Ecto neural progenitor cell (in vitro differentiated cells): ENCODE measurements at places on chromosomes 4 and X.

GRCh38 chr4:86544310-86544966 lies 49.7 kb upstream of the PTPN13 start:
- no peak for DNase-seq

- DNase-seq, result no peak
Measured at GRCh38 chrX:122868631-122869030, 315.4 kb upstream of the GRIA3 start.

- DNase-seq, result no peak
Measured at GRCh38 chr4:128462103-128462783, 174.6 kb upstream of the PGRMC2 start.

GRCh38 chr4:159071969-159072765 lies 30.7 kb upstream of the RAPGEF2 start:
- no peak for DNase-seq

- no peak for DNase-seq
Measured at GRCh38 chr4:83281307-83281706, 3.3 kb downstream of the COQ2 start.

DNA sequence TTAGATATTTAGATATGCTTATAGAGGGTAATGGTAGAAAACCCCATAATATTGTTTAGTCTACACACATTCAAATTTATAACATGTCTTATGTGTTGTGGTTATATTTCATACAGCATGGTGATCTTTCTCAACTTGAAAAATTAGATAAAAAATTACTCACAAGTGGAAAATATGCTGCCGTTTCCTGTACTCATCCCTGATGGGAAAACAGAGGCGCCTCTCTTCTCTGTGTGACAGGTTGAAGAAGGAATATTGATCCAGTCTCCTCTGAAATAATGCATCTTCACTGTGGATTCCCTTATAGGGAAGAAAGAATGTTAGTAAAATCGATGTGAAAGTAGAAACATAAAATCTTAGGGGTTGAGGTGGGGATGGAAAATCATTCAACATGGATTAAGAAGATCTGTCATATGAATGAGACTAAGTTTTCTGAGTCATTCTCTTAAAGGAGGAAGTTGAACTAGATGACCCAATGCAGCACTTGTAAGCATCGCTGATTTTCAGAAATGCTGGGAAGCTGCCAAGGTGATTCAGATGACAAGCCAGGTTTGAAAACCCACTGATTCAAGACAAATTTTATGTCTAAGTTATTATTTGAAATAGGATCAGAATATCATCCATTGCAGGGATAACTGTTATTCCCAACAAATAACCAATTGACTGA lies 70.7 kb downstream of the ANKRD50 start:
- no peak for DNase-seq

GRCh38 chrX:123988423-123989111 lies 27.1 kb downstream of the STAG2 start:
- DNase-seq, result no peak

DNA sequence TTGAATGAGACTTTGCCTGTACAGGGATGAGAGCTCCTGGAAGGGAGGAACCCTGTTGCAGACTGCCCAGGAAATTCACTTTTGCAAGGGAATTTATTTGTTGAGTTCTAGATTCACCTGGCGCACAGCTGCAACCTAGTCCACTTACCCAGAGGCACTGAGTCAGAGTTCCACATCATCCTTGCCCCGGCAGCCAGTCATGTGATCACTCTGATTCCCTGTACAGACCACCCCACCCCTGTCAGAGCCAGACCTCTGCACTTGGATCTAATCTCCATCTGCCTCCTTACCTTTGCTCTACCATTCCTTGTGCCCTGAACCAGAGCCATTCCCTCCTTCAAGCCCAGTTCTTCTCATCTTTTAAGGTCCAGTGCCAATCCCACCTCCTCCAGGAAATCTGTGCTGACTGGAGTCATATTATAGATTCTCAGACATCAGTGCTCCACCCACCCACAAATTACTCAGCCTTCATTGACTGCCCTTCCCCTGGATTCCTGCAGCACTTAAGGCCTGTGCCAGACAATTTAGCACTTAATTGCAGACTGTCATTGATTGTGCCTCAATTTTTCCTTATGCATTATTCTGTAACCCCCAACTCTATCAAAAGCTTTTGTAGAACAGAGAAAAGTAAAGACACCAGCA lies 84.1 kb upstream of the MAGEA4 start:
- DNase-seq, result no peak

GRCh38 chr4:103424853-103425252 lies 226.7 kb upstream of the CENPE start:
- DNase-seq, result no peak

GRCh38 chr4:115969756-115970155 lies 856.3 kb upstream of the NDST4 start:
- DNase-seq, result no peak

GRCh38 chr4:132097041-132097440 lies 1052.1 kb upstream of the PCDH10 start:
- DNase-seq, result no peak

GRCh38 chr4:77121736-77122240 lies 35.2 kb upstream of the CCNG2 start:
- no peak for DNase-seq

GRCh38 chrX:100864657-100865391 lies 9.3 kb downstream of the NOX1 start:
- DNase-seq, result no peak

DNA sequence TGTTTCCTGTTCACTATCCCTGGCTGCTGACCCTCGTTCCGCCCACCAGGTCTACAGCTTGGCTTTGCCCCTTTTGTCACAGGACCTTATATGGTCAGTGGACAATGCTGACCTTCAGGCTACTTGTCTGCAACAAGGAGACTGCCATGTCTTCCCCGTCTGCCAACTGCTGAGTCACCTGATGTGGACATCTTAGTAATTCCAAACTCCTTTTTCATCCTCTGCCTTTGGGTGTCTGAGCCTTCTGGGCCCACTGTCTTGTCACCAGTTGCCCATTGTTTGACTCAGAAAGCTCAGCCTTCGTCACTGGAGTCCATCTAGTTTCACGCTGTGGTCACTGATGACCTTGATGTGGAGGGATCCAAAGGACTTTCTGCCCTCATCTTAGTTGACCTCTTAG lies 30.2 kb downstream of the GPRIN3 start:
- DNase-seq, result no peak

GRCh38 chr4:102534845-102535244 lies 33.7 kb downstream of the NFKB1 start:
- no peak for DNase-seq

DNA sequence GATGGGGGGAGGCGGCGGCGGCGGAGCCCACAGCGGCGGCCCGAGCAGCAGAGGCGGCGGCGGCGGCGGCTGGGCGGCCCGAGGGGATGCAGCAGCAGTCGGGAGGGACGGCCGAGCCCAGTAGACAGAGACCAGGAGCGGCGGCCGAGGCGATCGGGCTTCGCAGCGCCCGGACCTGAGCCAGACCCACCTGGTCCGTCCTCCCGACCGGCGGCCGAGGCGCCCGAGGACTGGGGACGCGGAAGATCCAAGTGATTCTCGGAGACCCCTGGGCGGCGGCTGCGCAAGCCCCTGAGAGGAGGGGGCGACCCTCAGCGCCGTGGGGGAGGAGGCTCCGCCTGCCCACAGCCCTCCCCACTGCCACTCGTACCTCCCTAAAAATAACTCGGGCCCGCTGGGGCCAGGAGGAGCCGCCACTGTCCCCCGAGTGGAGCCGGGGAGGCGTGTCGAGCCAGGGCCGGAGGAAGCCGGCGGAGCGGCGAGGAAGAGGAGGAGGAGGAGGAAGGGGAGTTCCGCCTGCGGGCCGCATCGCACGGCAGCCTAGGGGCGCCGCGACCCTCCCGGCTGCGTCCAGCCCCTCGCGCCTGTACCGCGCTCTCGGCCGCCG lies 608 bp downstream of the RAPGEF2 start:
- DNase-seq, result no peak

DNA sequence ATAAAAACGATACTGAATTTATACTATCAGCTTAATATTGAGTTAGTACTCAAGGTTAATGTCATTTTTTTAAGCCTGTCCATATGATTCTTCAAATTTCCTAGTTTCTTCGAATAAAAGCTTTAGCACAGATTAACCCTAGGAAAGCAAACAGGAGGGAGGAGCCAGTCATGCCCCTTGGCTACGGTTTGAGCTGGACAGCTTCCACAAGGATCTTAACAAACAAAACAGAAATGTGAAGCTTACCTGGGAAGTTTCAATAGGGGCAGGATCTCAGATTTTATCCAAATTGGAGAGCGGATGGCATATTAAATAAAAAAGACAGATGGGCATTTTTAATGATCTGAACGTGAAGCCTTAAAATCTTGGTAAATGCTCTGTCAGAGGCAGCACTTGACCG lies 2.3 kb downstream of the NWD2 start:
- no peak for DNase-seq

DNA sequence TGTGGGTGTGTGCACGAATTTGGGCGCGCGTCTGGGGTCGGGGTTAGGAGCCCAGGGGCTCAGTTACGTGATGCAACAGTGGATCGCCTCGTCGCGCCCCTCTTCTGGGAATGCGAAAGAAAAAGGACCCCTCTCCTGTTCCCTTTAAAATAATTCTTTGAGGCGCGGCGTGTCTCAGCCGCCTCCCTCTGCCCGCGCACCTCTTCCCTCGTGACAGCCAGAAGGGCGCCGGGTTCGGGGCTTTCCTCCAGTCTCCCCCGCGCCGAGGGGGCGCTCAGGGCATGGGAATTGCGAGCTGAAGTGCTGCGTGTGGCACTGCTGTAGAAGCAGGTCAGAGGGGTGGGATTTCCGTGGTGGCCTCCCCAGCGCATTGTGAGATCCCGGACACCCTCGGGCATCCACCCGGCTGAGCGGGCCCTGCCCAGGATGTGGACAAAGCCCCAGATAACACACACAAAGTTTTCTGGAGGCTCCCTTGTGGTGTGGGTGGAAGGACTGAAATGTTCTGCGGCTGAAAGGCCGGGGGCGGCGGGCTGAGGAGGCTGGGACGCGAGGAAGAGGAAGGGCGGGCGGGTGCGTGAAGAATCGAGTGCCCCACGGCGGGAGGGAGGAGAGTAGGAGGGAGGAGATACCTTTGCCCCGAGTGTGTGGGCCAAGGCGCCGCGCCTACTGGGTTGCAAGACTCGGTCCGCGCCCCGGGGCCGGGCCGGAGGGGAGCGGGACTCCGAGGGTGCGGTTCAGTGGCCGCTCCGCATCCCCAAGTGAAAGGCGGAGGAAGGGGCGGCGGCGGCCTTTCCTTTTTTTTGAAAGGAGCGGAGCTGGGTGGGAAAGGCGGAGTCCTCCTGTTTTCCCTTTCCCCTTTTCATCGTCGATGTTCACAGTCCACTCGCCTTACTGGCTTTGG lies 752 bp downstream of the SEPTIN11 start:
- peak; percentile 79 for DNase-seq

DNA sequence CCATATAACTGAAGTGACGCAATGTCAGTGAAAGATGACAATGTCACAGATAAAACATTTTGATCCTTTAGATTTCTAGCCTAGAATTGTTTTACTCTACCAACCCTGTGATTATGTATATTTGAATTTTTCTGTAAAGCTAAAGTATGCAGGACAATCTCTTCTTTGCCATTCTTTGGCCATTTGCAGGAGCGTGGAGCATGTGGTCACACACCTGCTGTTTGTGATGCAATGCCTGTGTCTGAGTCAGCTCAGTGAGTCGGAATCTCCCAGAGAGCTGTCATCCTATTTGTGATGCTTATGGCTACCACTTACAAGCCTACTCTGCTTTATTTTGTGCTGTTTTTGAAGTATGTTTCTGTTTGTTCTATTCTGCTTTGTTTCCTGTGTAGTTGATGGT lies 214.5 kb downstream of the NAF1 start:
- DNase-seq, result no peak

DNA sequence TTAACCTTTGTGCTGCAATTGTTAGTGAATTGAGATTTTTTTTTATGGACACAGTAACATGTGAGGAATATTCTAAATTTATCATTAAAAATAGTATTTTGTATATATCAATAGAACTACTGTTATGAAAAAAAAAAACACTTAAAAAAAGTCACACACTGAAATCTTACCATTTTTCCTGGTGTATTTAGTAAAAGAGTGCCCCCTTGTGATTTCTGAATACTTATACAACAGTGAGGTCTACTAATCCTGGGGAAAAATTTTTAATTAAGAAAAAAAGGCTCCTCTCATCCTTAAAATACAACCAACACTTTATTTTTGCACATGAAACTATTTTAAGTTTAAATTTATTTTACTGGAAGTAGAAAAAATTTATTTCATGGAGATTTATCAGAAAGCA lies 56.4 kb upstream of the SPOCK3 start:
- no peak for DNase-seq

- no peak for DNase-seq
Measured at GRCh38 chr4:47386561-47387235, 76.8 kb downstream of the COMMD8 start.

DNA sequence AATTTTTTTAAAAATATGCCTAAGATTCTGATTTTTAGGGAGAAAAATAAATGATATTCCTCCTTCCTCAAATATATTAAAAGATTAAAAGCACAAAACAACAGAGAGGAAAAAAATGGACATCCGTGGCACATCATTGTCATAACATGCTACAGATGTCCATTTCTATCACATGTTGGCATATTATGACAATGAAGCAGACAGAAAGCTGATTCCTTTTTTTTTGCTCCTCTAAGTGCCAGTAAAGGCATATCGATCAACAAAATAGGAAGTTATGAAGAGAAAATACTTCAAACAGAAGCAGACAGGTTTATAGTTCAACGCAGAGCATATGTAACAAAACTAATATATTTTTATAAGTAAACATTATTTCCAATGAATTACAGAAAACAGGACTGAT lies 11.2 kb downstream of the KLHL8 start:
- no peak for DNase-seq

- no peak for DNase-seq
Measured at GRCh38 chr4:61665649-61666048, 465.5 kb downstream of the ADGRL3 start.

DNA sequence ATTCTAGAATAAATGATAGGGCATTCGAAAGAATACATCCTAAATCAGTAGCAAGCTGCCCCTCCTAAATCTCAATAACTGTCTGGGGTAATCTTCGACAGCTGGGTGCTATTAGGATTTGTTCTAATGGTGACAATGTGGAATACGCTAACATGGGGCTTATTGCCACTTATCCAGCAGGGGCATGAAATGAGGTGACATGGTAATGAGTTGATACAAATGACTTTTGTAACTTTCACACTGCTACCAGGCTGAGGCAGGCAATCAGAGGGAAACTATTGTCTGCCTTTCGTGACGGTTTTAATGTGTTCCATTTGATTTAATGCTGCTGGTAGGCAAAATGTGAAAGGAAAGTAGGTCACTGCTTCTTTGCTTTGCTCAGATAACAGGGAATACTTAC lies 1047.4 kb upstream of the PABPC4L start:
- DNase-seq, result no peak

- DNase-seq, result no peak
Measured at GRCh38 chr4:40182954-40183353, 13.9 kb upstream of the RHOH start.

- no peak for DNase-seq
Measured at GRCh38 chr4:138500869-138501268, 258.7 kb upstream of the SLC7A11 start.
